NCI-H1436 treated with DMSO at 0.1 percent for 48 hours (cell line): ENCODE measurements at places on chromosomes 1 and 21.

GRCh38 chr1:94787691-94788090, 32.5 kb upstream of the SLC44A3 start:
- no peak for DNase-seq

DNA sequence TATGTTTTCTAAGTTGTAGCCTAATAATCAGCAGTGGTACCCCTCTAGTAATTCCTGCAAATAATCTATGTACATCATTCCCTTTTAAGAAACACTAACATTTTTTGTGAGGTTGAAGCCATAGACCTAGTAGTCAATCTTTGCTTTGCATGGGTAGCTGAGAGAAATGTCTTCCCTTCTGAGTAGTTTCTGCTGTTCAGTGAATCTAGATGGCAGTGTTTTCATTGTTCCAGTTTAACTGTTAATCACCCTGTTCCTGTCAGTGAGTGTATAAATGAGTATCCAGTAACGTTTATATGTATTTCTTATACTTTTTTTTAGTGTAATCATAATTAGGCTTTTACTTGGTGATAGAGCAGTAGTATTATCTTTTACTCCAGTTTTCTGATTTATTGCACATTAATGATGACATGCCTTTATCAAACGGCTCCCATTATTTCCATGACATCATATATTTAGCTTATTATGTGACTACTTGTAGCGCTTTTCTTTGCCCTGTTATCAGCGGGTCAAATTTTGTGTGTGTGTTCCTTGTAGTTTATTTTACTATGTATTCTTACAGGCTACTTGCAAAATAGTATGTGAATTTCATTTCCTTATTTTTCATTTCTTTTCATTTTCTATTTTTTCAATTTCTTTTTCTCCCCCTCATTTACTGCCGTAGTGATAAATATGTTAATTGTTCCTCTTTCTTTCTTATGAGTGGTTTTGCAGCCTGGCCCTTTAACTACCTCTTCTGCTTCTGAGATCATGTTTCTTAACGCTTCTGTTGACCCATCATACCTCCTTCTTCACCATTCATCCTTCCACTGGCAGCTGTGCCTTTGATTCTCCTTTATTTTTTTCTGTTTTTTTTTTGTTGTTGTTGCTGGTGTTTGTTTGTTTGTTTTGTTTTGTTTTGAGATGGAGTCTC, 18.8 kb downstream of the CEP350 start:
- DNase-seq: no peak

- peak; percentile 44 for DNase-seq
Observed at GRCh38 chr1:64268653-64269557, 65.5 kb downstream of the UBE2U start.

DNA sequence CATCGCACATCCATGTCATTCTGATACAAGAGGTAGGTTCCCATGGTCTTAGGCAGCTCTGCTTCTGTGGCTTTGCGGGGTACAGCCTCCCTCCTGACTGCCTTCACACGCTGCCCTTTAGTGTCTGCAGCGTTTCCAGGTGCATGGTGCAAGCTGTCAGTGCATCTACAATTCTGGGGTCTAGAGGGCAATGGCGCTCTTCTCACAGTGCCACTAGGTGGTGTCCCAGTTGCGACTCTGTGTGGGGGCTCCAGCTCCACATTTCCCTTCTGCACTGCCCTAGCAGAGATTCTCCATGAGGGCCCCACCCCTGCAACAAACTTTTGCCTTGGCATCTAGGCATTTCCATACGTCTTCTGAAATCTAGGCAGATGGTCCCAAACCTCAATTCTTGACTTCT, 138.2 kb upstream of the BRINP3 start:
- no peak for DNase-seq

DNA sequence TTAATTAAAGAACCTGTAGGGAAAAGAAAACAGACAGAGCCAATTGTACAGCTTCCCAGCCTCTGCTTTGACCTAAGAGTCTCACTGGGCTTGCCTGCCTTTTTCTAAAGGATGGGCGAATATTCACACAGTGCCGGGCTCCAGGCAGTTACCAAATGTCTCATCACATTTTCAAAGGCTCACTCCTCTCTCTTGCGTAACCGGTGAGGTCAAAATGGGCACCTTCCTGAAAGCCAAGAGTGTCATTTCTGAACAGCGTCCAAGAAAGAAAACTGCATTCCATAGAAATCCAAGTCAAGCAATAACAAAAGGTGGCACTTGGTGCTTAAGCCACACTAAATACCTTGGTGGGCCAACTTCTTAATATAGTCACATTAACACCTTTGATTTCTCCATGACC, 710 bp upstream of the PALMD start:
- no peak for DNase-seq

DNA sequence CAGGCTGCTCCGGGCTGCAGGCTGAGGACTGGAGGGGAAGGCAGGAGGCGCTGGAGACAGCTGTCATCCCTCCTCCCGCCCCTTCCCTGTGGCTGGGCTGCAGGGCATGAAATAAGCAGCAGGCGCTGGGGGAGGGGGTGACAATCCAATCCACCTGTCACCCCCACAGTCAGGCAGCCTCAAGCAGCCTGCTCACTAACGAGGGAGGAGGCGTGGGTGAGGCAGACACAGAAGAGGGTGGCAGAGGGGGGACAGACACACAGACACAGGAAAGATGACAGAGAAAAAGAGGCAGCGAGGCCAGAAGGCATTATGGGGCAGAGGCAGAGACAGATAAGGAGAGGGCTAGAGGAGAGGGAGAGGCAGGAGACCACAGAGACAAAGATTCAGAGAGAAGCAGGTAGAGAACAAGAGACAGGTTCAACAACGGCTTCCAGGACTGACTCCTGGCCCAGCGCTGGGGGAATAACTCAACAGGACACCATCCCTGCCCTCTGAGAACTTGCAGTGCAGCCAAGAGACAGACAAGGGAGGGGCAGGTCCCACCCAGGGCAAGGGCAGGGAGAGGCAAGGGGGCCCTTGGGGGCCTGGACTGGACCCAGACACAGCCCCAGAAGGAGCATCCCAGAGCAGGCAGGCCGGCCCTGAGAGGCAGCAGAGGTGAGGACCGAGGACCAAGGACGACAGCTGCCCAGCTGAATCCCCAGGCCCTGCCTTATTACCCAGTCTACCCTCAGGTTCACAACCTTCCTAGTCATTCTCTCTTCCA, 11.2 kb downstream of the MEF2D start:
- DNase-seq: no peak

- no peak for DNase-seq
Observed at GRCh38 chr1:61299463-61299862, 217.1 kb downstream of the NFIA start.

GRCh38 chr1:69171248-69171647, 396.5 kb upstream of the LRRC7 start:
- DNase-seq: no peak

DNA sequence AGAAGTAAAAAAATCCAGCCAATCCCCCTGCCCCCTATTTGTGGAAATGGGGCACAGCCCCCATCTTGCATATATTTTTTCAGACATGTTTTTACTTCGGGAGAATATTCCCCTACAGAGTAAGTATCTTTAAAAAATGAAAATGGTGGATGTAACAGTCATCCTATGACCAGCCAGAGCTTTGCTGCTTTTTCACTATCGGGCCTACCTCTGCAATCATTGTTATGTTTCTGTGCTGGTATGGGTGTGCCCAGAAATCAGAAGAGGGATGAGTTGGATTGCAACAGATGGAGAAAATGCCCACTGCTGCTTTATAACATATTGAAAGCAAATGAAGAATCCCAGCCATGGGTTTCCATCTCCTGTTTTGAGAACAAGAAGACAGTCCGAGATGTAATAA, 2.9 kb downstream of the CD247 start:
- DNase-seq: no peak

- DNase-seq: no peak
Observed at GRCh38 chr1:59266180-59266926, 30.5 kb upstream of the FGGY start.

GRCh38 chr1:7006996-7007871, 222.0 kb downstream of the CAMTA1 start:
- no peak for DNase-seq

- DNase-seq: no peak
Observed at GRCh38 chr1:61752921-61753389, 10.7 kb downstream of the PATJ start.

GRCh38 chr1:150484431-150484830, 2.8 kb upstream of the TARS2 start:
- DNase-seq: no peak

DNA sequence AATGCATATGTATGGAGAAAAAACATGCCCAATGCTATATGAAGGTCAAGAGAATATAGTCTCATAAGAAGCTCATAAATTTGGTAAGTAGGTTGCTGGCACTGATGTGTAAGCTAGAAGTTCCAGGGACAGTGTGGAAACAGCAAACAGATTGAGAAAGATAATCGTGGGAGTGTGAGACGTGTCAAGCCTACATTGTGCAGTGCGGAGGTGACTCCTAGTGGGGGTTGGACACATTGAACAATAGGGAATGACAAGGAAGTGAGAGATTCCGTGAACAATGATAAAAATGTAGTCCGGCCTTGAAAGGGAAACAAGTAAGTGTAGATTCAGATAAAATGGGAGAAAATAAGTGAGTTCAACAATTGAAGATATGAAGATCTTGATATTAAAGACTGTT, 788.4 kb upstream of the PRMT6 start:
- no peak for DNase-seq

DNA sequence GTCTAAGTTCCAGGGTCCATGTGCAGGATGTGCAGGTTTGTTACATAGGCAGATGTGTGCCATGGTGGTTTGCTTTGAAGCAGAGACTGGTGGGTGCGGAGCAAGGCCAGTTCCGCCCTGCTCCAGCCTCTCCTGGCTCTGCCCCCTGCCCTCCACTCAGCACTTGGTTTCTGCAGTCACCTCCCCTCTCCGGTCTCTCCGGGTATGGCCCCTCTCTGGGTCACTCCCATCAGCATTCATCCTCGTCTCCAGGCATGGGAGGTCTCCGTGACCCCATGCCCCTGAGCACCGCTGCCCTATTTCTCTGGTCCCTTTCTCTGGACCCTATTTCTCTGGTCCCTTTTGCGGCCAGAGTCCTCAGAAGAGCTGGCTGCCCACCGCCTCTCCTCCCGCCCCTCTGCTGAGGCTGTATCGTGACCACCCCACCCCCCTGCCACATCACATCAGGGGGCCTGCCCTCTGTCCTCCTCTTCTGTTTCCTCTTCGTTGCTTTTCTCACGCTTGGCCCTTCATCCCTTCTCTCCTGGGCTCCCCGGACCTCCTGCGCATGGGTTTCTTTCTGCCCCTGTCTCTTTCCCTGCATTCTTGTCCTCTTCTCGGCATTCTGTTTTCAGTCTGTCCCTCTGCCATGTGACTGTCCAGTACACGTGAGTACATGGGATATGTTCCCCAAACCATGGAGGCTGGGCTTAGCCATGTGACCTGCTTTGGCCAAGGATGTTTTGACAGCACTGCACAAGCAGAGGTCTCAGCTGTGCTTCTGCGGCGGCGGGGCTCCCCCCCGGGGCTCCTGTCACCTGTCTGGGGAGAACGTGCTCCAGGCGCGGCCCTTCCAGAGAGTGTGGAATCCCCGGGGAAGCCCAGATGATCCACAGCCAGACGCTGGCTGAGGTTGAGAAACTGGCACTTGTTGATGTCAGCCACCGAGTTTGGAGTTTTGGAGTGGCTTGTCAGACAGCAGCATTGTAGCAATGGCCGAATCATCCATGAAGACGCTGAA, 54.4 kb upstream of the C1orf174 start:
- no peak for DNase-seq

DNA sequence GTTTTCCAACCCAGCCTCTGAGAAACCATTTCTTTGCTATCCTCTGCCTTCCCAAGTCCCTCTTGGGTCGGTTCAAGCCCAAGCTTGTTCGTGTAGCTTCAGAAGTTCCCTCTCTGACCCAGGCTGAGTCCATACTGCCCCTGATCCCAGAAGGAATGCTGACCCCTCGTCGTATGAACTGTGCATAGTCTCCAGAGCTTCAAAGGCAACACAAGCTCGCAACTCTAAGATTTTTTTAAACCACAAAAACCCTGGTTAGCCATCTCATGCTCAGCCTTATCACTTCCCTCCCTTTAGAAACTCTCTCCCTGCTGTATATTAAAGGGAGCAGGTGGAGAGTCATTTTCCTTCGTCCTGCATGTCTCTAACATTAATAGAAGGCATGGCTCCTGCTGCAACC, 23.8 kb downstream of the EIF2D start:
- no peak for DNase-seq

DNA sequence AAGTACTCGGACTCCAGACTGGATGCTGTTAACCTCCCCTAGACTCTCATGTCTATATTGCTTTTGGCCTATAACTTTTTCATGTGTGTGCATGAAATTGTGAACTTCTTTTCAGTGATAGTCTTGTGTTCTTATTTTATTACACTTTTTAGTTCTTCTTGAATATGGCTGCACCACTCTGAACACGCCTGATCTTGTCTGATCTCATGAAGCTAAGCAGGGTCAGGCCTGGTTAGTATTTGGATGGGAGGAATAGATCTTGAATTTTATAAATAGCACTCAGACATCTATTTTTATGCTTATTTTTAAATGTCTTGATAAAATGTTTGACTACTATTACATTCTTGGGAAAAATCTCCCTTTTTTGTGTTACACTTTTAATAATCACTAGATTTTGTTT, 22.4 kb downstream of the TCP10L start:
- DNase-seq: no peak

DNA sequence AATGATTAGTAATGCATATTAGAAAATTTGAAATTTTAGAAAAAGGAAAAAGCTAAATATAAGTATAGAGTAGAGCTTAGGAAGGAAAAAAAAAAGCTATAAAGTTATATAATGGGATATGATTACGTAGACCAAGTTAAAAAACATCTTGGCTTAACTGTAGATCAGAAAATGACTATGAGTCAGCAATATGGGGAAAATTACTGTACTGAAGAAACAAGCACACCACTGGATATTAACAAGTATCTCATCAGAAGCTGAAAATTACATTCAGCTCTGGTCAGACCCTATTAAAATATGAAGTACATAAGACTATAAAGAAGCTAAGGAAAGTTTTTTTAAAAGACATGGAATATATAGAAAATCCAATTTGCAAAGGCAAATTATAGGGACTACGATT, 19.5 kb downstream of the DNAJC8 start:
- DNase-seq: no peak

DNA sequence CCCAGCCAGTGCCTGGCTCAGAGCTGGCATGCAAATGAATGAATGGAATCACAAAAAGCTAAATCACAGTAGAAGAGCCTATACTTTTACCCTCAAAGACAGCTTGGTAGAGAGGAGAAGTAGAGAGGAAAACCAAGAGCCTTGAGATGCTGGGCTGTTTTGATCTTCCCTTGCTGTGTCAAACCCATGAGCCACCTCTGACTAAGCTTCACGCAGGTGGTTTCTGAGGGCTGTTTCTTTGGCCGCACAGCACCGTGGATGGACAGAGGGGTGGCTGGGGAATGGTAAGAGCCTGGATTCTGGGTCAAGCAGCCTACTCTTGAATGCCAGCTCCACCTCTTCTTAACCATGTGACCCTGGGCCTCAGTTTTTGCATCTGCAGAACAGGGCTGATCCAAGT, 18.6 kb downstream of the ABCG1 start:
- DNase-seq: no peak
